Stimulated activated CD8-positive, alpha-beta memory T cell treated with anti-CD3 and anti-CD28 coated beads, Interleukin-4, amount 100 ng/mL, for 1 hour (primary cell): ENCODE measurements at places on chromosomes 11 and 22.

DNA sequence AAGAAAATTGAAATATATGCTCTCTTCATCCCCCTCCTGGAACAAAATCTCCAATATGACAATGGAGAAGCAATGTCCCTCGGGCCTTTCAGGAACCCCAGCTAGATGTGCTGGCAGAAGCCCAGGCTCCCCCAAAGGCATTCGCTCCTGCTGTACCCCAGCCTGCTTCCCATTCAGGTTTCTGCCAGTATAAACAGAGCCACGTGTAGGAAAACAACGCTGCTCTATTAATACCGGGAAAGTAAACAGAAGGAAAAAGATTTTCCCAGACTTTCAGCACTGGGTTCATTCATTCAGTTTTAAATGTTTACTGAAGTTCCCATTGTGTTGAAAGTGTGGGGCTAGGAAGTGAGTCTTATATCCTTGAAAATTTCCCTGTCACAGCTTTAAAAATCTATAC is 147.1 kb downstream of the CADM1 start:
- no peak for DNase-seq

- no peak for DNase-seq
These were observed 535.9 kb downstream of the BRD1 start for GRCh38 chr22:49291781-49292180.

DNA sequence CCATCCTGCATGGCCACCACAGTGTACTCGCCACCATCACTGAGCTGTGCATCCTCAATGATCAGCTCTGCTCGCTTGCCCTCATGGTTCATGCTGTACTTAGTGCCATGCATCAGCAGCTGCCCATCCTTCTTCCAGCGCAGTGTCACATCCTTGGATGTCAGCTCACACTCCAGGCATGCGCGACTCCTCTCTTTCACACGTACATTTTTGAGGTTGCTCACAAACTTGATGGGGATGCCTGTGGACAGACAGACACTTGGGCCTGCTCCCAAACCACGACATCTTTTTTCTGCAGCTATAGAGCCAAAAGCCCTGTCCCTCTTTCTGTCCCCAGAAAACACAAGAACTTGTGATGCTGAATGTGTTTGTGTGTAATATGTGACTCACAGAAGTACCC is 10.5 kb downstream of the IGSF22 start:
- no peak for DNase-seq

- no peak for DNase-seq
These were observed 29.0 kb downstream of the ELMOD1 start for GRCh38 chr11:107619926-107620325.

DNA sequence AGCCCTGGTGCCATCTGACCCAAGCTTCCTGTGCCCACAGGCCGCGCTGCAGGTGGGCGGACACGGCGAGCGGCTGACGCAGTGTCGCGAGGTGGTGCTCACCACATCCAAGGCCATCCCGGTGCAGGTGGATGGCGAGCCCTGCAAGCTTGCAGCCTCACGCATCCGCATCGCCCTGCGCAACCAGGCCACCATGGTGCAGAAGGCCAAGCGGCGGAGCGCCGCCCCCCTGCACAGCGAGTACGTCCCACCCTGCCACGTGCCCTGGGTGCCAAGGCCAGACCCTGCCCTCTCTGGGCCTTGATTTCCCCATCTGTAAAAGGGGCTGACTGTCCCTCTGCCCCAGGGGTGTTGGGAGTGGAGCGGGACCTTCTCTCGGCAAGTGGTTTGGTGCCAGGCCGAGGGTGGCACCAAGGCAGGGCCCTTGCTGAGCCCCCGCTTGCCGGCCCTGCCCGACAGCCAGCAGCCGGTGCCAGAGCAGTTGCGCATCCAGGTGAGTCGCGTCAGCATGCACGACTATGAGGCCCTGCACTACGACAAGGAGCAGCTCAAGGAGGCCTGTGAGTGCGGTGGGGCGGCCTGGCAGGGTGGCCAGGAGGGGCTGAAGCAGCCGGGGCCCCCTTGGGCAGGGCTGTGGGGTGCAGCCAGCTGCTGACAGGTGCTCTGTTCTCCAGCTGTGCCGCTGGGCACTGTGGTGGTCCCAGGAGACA is 5.9 kb upstream of the MDK start:
- DNase-seq, result no peak
